ENCODE measurements at places on chromosomes 2 and 18.

- DNase-seq: no peak
Measured at GRCh38 chr2:107735201-107735600, 91.5 kb upstream of the RGPD4 start.

- no peak for DNase-seq
Measured at GRCh38 chr18:23757437-23757733, 68.1 kb downstream of the LAMA3 start.

DNA sequence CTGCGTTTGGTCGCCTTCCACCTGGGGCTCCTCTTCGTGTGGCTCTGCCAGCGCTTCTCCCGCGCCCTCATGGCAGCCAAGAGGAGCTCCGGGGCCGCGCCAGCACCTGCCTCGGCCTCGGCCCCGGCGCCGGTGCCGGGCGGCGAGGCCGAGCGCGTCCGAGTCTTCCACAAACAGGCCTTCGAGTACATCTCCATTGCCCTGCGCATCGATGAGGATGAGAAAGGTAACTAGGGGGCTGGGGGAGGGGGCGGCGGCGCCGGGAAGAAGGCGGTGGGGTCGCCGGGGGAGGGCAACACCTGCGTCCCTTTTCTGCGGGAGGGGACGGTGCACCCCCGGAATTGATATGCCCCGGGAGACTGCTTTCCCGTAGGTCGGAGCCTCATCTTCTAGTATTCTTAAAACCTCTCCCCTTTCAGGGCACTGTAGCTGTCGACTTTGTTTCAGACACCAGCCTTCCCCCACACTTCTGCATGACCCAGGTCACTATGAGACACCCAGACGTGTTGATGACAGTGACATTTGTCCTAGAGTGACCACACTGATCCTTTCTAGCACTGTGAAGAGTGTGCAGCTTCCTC lies 755 bp downstream of the SPAST start:
- no peak for DNase-seq

GRCh38 chr2:140804700-140805260 lies 1326.0 kb downstream of the LRP1B start:
- no peak for DNase-seq

- no peak for DNase-seq
Measured at GRCh38 chr2:19021721-19022120, 336.7 kb downstream of the OSR1 start.

DNA sequence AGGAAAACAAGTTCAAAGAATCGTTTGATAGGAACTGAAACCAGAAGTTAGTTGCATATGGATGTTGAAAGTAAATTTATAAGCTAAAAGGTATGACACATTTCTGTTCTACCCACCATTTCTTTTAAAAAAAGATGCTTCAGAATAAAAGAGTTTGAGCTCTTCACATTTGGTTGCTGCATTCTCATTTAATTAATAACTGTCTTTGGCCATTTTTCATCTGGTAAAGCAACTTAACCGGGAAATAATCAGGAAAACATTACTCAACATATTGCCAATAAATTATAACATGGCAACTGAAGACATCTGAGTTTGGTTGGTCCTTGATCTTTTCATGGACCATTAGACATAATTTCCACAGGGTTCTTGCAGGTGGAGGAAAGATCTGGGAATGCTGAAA lies 180.2 kb upstream of the TWIST2 start:
- no peak for DNase-seq

- no peak for DNase-seq
Measured at GRCh38 chr2:223599640-223600380, 2.4 kb downstream of the SCG2 start.

GRCh38 chr2:58064086-58064485 lies 17.5 kb downstream of the VRK2 start:
- no peak for DNase-seq

- DNase-seq: no peak
Measured at GRCh38 chr18:61666876-61667590, 225.8 kb downstream of the RNF152 start.

- no peak for DNase-seq
Measured at GRCh38 chr18:75829091-75829490, 401.6 kb upstream of the SMIM21 start.

GRCh38 chr2:160407393-160408172 lies 86.0 kb downstream of the RBMS1 start:
- peak; percentile 49 for DNase-seq

DNA sequence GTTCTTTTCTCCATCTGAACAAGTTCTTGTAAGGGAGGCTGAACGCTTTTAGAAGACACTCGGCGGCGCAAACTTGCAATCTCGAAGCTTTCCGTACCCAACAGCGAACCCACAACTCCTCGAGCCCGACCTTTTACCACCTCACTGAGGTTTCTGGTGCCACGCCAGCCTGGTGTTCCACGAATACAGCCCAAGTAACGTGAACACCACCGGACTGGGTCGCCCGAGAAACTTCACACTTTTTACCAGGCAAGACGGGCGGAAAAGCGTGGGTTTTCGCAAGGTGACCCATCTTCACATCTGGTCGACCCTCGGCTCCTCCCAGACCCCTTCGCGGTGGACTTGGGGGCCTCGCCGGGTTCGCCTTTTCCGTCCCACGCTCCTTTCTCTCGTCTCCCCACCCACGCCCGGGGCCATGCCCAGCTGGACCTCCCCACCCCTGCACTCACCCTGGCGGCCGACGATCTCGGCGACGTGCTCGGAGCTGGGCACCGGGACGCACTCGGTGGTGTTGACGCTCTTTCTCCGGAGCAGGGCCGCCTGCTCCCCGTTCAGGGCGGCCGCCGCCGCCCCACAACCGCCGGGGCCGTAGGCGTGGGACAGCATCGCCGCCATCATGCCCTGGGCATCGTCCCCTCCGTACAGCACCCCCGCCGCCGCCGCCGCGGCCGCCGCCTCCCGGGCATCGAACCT lies 1.2 kb downstream of the MEX3C start:
- DNase-seq: peak; percentile 18

GRCh38 chr2:197183355-197183754 lies 127.2 kb downstream of the ANKRD44 start:
- no peak for DNase-seq

DNA sequence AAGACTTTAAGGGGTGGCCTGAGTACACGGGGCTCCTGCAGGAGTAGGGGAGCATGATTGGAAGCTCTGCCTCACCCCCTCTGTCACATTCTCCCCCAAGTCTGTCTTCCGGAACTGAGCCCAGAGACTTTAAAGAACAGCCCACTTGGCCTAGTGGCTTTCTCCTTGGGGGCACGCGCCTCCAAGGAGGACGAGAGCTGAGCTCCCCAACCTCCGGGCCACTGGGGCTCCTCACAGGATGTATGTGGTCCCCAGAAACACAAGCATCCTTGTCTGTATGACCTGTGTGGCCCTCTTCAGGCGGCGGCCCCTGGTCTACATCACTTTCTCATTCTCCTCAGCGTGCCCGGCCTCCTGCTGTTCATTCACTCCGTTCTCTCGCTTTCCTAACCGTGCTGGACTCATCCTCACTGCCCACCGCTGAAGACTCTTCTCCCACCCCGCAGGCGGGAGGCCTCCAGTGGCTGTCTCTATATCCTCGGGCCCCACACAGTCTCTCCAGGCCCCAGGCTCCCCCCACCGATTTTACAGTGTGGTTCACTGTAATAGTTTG lies 23.7 kb downstream of the KCNF1 start:
- DNase-seq: no peak

DNA sequence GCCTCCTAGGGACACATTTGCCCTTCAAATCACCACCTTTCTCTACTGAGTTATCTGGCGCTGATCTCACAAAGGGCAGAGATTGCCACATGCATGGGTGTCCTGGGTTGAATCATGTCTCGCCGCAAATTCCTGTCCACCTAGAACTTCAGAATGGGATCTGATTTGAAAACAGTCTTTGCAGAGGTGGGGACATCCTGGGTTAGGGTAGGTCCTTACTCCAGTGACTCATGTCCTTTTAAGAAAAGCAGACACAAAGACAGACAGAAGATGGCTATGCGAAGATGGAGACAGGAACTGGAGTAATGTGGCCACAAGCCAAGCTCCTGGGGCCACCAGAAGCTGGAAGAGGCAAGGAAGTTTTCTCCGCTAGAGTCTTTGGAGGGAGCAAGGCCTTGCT lies 197.4 kb upstream of the SMIM21 start:
- no peak for DNase-seq

DNA sequence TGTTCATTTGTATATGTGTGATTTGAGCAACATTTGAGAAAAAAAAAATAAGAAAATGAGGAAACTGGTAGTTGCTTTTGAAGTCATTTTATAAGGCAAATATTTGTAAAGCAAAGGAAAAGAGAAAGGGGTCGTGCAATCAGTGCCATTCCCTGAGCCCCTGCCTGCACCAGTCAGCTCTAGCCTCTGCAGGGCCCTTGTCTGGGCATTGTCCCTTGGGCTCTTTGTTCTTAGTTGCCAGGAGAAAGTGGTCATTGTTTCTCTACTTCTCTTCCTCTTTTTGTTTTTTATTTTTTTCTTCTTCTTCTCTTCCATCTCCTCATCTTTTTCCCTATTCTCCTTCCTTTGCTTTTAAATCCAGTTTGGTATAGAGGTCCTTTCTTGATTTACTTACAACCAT lies 175.3 kb upstream of the CREB1 start:
- DNase-seq: no peak

- DNase-seq: no peak
Measured at GRCh38 chr2:177244244-177244771, 20.2 kb downstream of the NFE2L2 start.

DNA sequence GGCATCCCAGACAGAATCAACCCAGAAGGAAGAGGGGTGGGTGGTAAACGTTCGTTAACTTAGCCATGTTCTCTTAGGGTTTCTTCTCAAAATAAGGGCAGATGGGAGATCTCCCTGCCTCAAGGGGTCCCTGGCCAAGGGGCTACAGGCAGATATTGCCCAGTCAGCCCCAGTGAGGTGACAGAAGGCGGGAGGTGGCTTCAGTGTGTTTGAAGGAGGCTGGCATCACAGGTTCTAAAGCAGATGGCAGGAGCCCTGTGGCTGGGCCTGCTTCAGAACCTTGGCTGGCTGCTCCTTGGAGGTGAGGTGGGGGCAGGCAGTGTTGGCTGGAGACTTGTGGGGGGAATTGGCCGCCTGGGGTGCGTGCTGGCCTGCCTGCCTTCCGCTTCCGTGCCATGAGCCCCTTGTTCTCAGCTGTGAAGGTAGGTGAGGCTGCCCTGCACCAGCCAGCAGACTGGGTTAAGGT lies 23.5 kb downstream of the HPCAL1 start:
- no peak for DNase-seq

GRCh38 chr2:37774976-37775907 lies 103.8 kb upstream of the CDC42EP3 start:
- no peak for DNase-seq

- DNase-seq: no peak
Measured at GRCh38 chr2:64641599-64641998, 12.1 kb downstream of the SERTAD2 start.

DNA sequence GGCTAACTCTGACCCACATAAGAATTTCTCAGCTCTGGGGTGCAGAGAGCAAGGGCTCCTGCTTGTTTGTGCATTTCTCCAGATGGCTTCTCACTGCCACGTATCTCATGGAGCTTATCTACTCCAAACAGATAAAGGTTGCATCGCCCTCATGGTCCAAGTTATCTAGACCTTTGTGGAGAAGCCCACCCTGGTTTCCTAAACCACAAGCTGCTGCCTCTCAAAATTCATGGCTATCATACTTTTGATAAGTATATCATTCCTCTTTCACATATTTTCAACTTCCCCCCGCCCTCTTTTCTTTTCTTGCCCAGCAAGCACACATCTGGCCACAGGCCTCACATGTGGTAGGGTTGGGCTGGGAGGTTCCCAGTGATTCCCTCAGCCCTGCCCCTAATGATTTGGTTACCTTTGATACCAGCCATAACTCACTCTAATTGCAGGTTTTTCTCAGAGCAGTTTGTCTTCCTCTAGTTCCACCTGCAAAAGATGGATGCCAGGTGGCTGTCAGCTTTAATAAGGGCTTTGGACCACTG lies 146.0 kb downstream of the RHBDD1 start:
- DNase-seq: no peak

- no peak for DNase-seq
Measured at GRCh38 chr2:190190507-190191162, 128.1 kb upstream of the MSTN start.

DNA sequence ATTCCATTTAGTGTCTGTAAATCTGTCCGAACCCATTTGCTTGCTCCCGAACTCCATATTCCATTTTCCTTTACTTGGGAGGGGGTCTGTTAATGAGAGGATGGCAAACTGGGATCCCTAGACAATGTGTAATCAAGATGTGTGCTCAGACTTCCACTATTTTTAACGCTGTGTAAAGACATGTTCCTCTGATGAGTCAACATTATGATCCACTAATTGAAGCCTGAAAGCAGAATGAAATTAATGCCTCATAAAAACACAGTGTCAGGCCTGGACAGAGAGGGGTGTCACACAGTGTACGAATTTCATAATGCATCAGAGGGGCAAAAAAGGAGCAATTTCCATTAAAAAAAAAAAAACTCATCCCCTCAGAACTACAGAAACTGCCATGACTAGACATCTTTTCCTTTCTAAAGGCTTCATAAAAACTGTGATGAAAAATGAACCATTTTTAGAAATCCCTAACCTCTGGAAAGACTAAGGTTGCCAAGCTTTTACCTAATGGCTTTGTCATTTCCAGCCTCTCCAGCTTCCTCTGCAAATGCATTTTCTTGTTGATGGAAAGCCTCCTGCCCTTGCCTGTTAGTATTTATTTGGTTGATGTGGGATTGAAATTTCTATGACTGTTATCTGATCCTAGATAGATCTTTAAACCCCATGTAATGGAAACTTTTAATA lies 209.2 kb upstream of the DCC start:
- DNase-seq: no peak

GRCh38 chr2:128523457-128523856 lies 204.8 kb upstream of the HS6ST1 start:
- DNase-seq: no peak

GRCh38 chr2:3807853-3808252 lies 104.5 kb downstream of the DCDC2C start:
- no peak for DNase-seq

- DNase-seq: no peak
Measured at GRCh38 chr2:141513853-141514252, 617.0 kb downstream of the LRP1B start.

DNA sequence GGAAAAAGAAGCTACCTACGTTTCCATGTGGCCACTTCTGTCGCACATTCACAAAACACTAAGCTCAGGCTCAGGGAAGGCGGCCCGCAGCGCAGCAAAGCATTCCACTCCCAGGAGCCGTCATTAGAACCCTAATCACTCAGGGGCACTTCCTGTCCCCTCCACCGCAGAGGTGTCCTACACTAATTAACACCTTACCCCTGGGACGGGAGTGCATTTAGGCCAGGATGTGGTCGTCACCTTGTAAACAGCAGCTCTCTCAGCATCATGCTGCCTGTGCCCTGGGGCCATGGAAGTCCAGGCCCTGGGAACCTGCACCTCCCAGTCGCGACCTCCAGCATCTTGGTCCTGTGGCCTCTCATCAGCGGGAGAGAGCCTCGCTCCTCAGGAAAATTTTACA lies 359.8 kb upstream of the SALL3 start:
- DNase-seq: no peak

DNA sequence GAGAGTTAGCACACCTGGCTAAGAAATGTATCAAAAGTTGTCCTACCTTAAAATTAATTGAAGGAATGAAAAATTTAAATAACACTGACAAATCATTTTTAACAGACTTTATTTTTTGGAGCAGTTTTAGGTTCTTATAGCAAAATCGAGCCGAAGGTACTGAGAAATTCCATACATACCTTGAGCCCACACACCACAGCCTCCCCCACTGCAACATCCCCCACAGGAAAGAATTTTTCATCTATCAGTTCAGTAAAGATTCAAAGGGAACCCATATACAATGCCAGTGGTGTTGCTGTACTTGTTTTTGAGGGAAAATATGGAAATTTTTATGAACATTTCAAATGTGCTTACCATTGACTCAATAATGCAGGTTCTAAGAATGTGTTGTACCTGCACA lies 169.8 kb upstream of the HS6ST1 start:
- DNase-seq: no peak

All from T-helper 17 cell (primary cell).